ENCODE measurements at places on chromosomes 16 and 17.
A peak's percentile ranks its signal among the peaks of the same experiment; 100 is the strongest.

DNA sequence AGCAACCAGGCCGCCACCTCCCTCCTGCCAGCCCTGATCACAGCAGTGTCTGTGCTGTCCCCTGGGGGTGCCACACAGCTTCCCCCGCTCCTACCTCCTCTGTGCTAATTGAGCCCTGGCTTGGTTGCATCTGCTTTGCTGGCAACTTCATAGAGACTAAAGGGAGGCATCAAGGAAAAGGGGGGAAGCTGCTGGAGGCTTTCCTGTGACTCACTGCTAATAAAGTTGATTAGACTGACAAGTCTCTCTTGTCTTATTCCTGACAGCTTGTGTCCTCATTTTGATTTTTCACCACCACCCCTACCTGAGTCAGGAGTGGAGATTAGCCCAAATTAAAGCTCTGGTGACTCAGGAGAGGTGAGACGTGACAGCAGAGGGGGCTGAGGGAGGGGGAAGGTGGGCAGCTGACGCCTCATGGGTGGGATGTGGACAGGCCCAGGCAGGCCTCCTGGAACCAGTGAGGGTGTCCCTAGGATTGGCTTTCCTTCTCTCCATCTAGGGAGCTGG, 310.0 kb downstream of the CBLN1 start:
- no peak for DNase-seq

GRCh38 chr17:18968345-18968744, 16.4 kb downstream of the SLC5A10 start:
- no peak for DNase-seq

- DNase-seq = peak; percentile 75
Observed at GRCh38 chr16:67177743-67178699, 5.7 kb downstream of the MATCAP1 start.

GRCh38 chr17:1753767-1754429, 8.0 kb upstream of the SERPINF1 start:
- no peak for DNase-seq

DNA sequence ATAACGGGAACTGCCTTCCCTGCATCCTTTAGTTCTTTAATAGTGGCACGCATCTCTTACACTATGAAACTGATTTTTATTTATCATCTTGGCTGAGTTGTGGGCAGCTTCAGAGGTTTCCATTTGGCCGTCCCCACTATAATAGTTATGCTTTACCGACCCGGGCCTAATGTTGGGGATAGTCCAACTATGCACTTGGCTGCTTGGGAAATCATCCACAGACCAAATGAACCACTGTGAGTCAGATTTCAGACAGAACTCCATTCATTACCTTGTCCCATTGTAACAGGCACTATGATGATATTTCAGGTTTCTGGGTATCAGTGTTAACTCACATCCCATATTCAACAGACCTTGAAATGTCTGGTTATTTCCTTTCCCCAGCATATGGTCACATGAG, 6.1 kb upstream of the SLFN5 start:
- no peak for DNase-seq

- DNase-seq = no peak
Observed at GRCh38 chr16:12336141-12336540, 359.6 kb downstream of the SNX29 start.

DNA sequence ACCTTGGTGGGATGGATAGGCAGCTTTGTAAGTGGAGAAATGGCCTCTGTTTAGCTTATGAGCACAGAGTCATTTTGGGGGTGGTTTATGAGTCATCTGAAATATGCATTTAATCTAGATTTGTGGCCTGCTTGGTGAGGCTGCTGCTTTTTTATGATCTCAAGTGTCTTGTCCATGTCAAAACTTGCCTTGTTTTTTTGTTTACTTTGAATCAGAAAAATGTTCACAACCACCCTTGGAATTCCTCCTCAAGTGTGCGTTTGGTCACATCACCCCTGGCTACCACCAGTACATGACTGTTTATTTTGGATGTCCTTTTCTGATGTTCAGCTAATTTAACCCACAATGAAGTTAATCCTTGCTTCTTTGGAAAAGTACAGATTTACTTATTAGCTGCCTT, 64.6 kb downstream of the FTO start:
- DNase-seq = no peak

- DNase-seq = no peak
Observed at GRCh38 chr16:84690088-84690819, 9.5 kb upstream of the USP10 start.

DNA sequence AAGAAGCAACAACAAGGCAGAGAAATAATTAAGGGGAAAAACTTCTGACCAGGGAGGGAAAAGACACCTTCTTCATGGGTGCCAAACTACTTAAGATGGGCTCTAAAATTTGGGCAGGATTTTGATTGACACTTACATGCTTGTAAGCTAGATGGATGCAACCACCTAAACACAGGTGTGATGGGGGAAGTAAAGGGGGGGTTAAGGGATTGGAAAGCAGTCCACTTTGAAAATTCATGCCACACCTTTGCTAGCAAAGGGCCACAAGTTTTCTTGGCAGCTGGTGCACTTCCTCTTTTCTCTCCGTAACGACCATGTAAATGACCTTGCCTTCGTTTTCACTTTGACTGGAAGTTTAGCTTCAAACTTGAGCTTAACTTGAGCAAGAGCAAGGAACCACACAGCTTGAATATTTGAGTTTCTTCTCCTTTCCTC, 14.3 kb upstream of the PRKAR1A start:
- no peak for DNase-seq

DNA sequence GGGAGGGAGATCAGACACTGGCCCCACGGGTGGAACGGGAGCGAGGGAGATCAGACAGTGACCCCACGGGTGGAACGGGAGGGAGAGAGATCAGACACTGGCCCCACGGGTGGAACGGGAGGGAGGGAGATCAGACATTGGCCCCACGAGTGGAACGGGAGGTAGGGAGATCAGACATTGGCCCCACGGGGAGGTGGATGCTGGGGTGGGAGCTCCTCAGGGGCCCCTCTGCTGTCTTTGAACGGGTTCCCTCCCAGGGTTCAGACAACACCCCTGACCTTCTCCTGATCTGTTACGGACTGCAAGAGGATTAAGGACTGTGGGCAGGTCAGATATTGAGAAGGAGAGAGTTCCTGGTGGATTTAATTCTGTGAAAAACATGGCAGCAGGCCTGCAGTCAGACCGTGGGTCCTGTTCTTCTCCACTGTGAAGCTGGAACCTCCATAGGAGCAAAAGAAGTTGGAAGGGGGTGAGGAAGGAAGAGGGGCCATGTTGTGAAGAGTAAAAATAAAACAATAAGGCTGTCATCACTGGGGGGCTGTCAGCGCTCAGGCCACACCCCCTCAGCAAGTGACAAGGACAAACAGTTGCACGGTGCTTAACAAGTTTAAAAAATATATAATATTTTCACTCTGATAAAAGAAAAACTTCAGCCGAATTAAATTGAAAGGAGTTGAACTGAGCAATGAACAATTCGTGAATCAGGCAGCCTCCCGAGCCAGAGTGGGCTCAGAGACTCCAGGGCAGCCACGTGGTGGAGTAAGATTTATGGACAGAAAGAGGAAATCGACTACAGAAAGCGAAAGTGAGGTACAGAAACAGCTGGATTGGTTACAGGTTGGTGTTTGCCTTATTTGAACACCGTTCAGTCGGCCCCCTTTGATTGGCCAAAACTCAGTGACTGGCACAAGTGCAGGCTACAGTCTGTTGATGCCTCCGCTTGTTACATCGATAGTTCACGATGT, 348.7 kb upstream of the TNRC6C start:
- peak; percentile 81 for DNase-seq

DNA sequence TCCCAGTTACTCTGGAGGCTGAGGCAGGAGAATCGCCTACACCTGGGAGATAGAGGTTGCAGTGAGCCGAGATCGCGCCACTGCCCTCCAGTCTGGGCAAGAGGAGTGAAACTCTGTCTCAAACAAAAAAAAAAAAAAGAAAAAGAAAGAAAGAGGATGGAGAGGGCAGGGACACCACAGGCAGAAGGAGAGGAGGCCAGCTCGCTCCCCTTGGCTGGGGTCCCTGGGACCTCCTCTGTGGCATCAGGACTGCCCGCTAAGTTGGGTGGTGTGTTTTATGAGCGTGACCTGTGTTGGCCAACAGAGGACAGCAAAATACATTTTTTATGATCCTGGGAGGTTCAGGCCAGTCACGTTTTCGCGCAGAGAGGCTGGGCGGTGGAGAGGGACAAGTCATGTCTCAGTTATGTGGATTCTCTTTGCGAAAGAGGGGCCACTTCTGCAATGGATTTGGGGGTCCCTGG, 229.6 kb downstream of the MRTFB start:
- DNase-seq = no peak

Data from activated CD8-positive, alpha-beta memory T cell treated with anti-CD3 and anti-CD28 coated beads for 24 hours (primary cell).